ENCODE measurements at places on chromosomes 6 and 20.
A peak's percentile ranks its signal among the peaks of the same experiment; 100 is the strongest.

DNA sequence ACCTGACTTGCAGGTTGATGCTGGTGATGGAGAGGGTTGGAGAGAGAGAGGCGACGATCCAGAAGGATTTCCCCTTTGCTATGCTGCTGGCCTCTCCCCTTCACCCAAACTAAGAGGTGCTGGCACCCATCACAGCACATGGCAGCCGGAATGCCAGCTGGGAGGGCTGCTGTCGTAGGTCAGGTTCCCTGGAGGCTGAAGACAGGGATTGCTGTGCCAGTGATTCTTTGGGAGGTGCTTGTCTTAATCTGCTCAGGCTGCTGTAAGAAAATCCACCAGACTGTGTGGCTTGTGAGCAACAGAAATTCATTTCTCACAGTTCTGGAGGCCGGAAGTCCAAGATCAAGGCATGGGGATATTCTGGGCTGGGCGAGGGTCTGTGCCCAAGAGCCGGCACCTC, 4.4 kb upstream of the ARFGAP1 start:
- no peak for DNase-seq

DNA sequence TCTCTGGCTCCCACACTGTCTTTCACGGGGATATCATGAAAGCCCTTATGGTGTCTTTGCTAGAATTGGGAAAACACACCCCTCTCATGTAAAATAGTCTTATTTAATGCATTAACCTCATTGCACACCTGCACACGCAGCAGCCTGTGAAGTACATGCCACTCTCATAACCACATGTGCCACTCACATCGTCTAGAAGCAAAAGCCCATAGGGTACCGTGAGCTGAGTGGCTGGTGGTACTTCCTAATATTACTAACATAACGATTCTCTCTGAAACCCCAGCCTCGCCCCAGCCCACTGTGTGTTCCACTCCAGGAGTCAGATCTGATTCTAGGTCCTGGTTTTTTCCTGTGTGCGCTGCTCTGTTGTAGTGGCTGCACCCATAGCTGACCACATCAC, 9.5 kb upstream of the TMEM242 start:
- DNase-seq: no peak

DNA sequence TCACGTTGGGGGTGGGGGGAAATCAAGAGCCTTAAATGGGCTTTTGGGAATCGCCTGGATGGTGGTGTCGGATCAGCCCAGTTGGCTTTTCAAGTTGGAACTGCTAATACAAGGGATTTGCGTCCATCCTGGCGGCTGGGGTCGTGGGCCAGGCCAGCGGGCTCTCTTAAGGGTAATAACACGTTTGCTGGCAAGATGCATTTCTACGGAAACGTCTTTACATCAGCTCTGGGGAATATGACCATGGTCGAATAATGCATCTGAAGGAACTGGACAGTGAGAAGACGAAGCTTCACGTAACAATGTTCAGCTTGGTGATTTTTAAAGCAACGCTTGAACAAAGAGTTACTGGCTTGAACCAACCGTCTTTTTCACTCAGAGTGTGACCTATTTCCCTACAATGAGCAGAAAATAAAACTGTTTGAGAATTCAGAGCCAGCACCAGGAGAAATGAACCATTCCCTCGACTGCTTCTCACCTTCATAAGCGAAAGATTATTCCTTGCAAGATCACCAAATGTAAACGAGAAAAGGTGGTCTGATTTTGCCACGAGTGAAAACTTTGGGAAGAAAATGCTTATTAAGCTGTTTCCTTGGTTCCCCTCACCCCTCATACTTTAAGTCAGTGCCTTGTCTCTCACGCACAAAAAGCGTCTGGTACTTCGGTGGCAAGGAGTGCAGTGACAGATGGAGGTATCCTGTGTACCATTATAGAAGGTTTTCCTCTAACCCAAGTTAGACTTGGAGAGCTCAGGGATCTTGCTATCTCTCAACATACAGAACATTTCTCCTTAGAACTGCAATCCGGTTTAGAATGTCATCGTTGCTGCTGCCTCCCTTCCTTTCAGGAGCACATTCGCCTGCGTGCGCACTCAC, 1.4 kb upstream of the MARCKS start:
- DNase-seq: peak; percentile 71

GRCh38 chr6:1613346-1613687, 3.6 kb downstream of the FOXC1 start:
- no peak for DNase-seq

DNA sequence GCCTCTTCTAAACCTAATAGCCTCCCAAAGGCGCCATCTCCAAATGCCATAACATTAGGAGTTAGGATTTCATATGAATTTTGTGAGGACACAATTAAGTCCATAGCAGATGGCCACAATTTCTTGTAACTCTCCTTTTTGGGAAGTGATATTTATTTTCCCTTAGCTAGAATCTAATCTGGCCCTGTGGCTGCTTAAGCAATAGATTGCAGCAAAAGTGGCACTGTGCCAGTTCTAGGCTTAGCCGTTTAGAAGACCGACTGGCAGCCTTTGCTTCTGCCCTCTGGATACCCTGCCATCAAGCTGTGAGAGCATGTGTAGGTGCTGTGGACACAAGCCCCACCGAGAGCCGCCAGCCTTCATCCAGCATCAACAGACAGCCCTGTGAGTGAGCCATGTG, 15.9 kb upstream of the ADGB start:
- no peak for DNase-seq

DNA sequence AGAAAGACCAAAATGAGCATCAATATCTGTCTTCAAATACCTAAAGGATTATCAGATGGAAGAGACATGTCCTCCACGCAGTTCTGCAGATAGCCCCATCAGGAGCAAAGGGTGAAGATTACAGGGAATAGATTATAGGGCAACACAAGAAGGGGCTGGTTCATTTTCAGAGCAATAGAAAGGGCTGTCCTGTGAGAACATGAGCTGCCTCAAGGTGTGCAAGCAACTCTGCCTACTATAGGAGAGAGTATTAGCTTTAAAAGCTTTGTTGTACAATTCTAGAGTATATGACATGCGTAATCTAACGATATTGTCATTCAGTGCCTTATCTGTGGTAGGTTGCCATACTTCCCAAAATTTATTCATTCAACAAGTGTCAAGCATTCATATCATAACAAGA, 112.7 kb downstream of the NRSN1 start:
- no peak for DNase-seq

- DNase-seq: no peak
Measured at GRCh38 chr6:125393449-125393858, 91.7 kb upstream of the HDDC2 start.

- no peak for DNase-seq
Measured at GRCh38 chr6:4819706-4820283, 43.6 kb downstream of the CDYL start.

GRCh38 chr6:31651602-31652191, 764 bp downstream of the BAG6 start:
- peak; percentile 61 for DNase-seq

GRCh38 chr20:399182-399707, 8.9 kb upstream of the RBCK1 start:
- no peak for DNase-seq

Data from NCI-H526 treated with DMSO at 0.1 percent for 48 hours (cell line).